ENCODE measurements at places on chromosomes 2 and 18.

DNA sequence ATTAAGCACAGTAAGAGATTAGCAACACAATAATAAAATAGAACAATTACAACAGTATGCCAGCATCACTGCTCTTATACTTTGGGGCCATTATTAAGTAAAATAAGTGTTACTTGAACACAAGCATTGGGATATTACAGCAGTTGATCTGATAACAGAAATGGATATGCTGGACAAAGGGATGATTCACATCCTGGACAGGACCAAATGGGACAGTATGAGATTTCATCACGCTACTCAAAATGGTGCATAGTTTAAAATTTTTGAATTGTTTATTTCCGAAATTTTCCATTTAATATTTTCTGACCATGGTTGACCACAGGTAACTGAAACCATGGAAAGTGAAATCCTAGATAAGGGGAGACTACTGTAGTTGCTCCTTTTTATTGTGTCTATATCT, 138.2 kb downstream of the UBR3 start:
- H3K4me3 ChIP-seq, result no peak overlapping the region
- H3K4me1 ChIP-seq, result peaks cover 49% of the 10 kb centered on the region
- H3K27ac ChIP-seq, result peak overlapping the region; percentile 52

DNA sequence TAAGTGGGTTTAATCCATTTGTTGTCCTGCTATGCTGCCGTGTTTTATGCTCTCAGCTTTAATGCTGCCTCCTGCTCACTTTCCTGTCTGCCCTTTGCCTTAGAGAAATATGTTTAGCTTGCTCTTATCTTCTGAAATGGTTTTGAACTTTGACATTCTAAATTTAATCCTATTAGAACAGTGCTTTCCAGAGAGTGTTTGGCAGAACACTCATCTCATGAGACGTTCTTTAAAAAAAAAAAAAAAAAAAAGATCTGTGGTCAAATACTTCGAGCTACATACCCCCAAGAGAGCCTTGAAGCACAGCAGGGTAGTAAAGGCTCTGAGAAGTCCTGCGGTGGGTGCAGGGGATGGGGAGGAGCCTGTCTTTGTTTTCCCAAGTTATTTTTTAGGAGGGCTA, 161.3 kb downstream of the SPP2 start:
- no peak overlapping the region for H3K27ac ChIP-seq
- H3K4me1 ChIP-seq, result no peaks in the 10 kb centered on the region
- H3K4me3 ChIP-seq, result no peak overlapping the region
- H3K27me3 ChIP-seq, result peaks cover 21% of the 10 kb centered on the region
- DNase-seq, result no peak

DNA sequence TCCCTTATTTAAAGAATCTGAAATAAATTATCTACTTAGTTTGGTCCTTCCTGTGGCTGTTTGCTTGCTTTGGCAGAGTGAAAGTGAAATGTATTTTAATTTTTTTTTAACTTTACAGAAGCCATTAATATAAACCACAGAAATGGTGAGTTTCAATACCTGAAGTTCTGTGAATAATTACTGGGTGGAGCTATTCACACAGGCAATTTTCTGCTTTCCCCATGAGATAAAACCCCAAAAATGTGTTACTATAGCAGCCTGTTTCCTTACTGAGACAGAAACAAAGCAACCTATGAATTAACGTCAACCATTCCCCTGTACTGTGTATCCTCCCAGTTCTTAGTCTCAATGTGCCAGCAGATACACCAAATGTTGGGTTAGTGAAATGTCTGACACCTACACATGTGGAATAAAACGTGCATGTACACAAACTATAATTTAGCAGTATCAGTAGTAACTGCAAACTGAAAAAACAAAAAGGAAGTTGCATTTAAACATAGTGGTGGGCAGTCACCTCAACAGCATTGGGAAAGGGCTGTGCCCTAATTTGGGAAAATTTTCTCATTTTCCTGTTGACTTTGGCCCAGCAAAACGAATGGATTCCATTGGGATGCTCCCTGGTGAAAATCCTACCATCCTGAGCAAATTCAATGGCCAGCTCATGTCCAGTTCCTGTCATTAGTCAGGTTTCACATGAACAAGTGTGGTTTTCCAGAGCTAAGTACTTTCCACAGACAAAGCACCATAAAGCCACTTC, 73.1 kb upstream of the RMDN2 start:
- no peak overlapping the region for H3K4me3 ChIP-seq
- no peaks in the 10 kb centered on the region for H3K36me3 ChIP-seq
- no peaks in the 10 kb centered on the region for H3K27me3 ChIP-seq
- no peak for DNase-seq

DNA sequence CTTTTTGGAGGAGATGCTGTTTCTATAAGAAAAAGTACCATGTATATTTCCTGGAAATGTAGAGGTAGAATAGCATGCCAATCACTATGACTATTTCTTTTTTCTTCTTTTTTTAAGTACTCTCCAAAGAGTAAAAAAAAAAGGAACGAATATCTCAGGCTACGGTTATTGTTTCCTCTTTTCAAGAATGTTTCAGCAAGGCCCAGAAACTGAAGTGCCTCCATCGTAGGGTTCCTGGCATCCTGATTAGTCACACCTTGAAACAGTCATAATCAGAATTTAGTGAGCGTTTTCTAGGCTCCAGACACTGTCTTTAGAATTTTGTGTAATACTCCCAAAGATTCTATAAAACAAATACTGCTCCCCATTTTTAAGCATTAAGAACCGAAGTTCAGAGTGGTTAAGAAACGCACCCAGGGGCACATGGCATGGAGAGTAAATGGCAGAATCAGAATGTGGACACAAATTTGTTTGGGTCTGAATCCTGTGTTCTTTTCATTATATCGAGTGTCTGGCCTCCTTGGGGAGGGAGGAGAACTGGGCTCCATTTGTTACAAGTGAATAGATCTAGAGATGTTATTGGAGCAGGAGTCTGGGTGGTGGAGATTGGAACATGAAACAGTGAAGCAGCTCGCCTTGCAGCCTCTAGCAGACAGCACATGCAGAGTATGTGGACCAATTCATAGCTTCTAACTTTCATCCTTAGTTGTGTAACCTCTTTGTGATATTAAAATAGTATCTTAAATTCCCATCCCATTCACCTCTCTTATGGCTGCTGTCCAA, 26.7 kb downstream of the ZEB2 start:
- no peak overlapping the region for H3K27ac ChIP-seq
- H3K4me3 ChIP-seq, result no peak overlapping the region
- no peaks in the 10 kb centered on the region for H3K27me3 ChIP-seq

GRCh38 chr2:60070736-60071489, 482.5 kb downstream of the BCL11A start:
- no peak for DNase-seq
- H3K36me3 ChIP-seq, result no peaks in the 10 kb centered on the region
- H3K27me3 ChIP-seq, result no peaks in the 10 kb centered on the region
- H3K4me3 ChIP-seq, result no peak overlapping the region
- no peak overlapping the region for H3K27ac ChIP-seq

DNA sequence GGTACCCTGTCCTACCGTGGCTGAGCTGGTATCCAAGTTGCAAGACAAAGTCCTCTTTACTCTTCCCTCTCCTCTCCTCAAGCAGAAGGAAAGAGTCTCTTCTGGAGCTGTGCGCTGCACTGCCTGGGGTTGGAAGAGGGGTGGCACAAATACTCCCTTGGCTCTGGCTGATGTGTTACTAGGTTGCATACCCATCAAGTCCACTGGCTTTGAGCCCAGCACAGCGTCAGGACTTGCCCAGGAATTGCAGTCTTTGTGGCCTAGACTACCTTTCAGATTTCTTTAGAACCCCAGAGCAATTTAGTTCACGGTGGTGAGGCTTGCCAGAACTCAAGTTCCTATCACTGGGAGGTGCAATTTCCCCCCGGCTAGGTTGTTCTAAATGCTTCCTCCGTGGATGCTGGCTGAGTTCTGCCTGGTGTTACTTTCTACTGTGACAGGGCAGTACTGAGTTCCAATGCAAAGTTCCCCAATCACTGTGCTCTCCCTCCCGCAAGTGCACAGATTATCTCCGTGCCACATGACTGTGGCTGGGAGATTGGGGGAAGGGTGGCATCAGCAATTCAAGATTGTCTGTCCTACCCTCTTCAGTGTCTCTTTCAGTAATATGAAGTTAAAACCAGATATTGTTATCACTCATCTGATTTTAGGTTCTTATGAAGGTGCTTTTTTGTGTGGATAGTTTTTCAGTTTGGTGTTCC, 13.4 kb downstream of the MYO3B start:
- H3K27me3 ChIP-seq, result peaks cover 1% of the 10 kb centered on the region
- no peak overlapping the region for H3K4me3 ChIP-seq
- H3K27ac ChIP-seq, result no peak overlapping the region
- DNase-seq, result no peak
- H3K36me3 ChIP-seq, result no peaks in the 10 kb centered on the region

DNA sequence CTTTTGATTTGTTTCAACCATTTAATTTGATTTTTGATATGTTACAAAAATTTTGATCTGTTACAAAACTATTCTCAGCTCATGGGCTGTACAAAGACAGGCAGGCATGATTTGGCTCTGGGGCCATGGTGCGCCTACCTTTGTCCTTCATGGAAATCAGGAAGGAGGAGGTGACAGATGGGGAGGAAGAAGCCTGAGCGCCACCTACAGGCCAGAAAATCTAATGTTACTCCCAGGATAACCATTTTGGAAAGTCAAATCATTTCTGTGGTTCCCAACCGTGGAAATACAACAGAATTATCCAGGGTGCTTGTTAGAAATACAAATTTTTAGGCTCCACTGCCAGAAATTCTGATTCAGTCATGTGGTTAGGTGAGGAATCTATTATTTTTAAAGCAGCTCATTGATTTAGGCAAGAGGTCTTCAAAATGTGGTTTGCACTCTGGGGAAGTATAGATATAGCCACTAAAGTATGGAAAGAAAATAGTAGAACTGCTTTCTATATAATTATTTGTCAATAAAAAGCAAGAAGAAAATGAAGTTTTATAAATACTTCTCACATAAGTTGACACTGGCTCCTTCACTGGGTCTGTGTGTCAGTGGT, 93.9 kb downstream of the EVA1A start:
- H3K27ac ChIP-seq, result no peak overlapping the region
- H3K4me1 ChIP-seq, result peaks cover 36% of the 10 kb centered on the region
- no peak overlapping the region for H3K4me3 ChIP-seq
- H3K36me3 ChIP-seq, result no peaks in the 10 kb centered on the region
- peak; percentile 25 for DNase-seq

GRCh38 chr2:62089658-62090057, 106.3 kb upstream of the B3GNT2 start:
- no peaks in the 10 kb centered on the region for H3K36me3 ChIP-seq
- H3K27ac ChIP-seq, result no peak overlapping the region
- no peaks in the 10 kb centered on the region for H3K4me1 ChIP-seq
- DNase-seq, result no peak
- no peaks in the 10 kb centered on the region for H3K27me3 ChIP-seq

DNA sequence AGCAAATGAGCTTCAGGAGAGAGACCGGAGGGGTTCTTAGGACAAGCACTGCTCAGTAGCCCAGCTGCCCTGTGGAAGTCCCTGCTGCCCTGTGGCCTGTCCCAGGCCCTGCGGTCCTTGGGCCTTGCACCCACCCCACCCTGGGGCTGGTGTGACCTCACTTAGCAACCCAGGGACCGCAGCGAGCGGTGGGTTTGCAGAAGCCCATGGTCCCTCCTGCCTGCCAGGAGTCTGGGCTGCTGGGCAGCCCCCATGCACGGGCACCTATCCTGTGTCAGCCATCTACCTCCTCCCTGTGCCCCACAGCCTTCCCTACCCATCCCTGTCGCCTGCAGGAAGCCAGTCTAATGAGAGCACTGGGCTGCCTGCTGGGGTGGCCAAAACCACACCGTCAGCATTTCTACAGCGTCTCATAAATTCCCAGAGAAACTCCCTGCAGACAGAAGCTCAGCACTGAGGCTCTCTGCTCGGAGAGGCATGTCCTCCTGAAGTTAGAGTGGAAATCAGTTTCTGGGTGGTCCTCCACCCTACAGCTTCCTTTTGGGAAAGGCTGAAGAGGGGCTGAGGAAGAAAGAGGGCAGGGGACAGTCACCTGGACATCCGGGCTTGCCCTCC, 231.1 kb upstream of the HS6ST1 start:
- no peak overlapping the region for H3K27ac ChIP-seq
- no peaks in the 10 kb centered on the region for H3K36me3 ChIP-seq
- no peak overlapping the region for H3K4me3 ChIP-seq
- H3K4me1 ChIP-seq, result no peaks in the 10 kb centered on the region
- H3K27me3 ChIP-seq, result peaks cover 5% of the 10 kb centered on the region

- DNase-seq, result no peak
- H3K27me3 ChIP-seq, result no peaks in the 10 kb centered on the region
- H3K4me1 ChIP-seq, result no peaks in the 10 kb centered on the region
- no peaks in the 10 kb centered on the region for H3K36me3 ChIP-seq
These were observed 14.8 kb downstream of the B4GALT6 start for GRCh38 chr18:31669541-31669940.

DNA sequence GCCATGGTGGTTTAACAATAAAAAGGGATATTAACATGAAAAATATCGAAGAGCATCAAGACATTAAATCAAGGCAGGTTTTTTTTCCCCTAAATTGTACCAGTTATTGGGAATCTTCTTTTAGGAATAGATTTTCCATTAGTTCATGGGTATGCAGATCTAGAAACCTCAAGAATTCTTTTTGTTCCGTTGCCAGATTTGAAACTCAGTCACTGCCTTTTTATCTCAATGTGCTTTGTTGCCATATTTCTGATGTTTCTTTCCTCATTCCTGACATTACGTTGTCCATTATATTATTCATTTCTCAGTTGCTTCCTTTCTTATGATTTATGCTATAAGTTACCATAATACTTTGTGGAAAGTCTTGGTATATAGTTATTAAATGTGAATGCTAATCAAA, 162.2 kb downstream of the CD226 start:
- no peaks in the 10 kb centered on the region for H3K27me3 ChIP-seq
- no peak for DNase-seq
- no peaks in the 10 kb centered on the region for H3K36me3 ChIP-seq
- peaks cover 7% of the 10 kb centered on the region for H3K4me1 ChIP-seq
- H3K4me3 ChIP-seq, result no peak overlapping the region

DNA sequence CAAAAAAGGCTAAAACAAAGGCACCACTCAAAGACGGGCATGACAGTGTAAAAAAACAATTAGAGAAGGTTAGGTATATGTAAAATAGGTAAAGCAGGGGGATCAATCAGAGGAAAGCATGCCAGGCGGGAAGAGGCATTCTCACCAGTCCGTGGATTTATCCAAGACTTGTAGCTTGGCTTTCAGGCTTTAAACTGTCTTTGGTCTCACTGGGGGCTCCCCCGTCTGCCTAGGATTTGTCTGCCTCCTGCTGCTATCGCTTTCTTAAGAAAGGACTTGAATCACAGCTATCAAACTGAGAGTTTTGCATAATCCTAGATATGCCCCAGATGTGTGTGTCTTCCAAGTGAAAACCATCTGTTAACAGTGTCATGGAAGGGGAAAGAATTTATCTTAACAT, 11.1 kb upstream of the GORASP2 start:
- no peak overlapping the region for H3K4me3 ChIP-seq
- no peaks in the 10 kb centered on the region for H3K4me1 ChIP-seq
- H3K27ac ChIP-seq, result no peak overlapping the region
- peaks cover 25% of the 10 kb centered on the region for H3K36me3 ChIP-seq

GRCh38 chr2:24009680-24010476, at the start of gene MFSD2B:
MFSD2B (plus strand) TSS chr2:24010085; CDS start chr2:24010097, 12 bp downstream.
- H3K27me3 ChIP-seq, result peaks cover 4% of the 10 kb centered on the region
- DNase-seq, result no peak
- peak within 1 kb of the TSS; percentile 34 for H3K4me3 ChIP-seq
- peaks cover 12% of the 10 kb centered on the region for H3K4me1 ChIP-seq

- H3K36me3 ChIP-seq, result no peaks in the 10 kb centered on the region
- H3K27me3 ChIP-seq, result peaks cover 13% of the 10 kb centered on the region
- peak overlapping the region; percentile 48 for H3K4me3 ChIP-seq
- H3K27ac ChIP-seq, result peak overlapping the region; percentile 44
- H3K4me1 ChIP-seq, result peaks cover 14% of the 10 kb centered on the region
- no peak for DNase-seq
These were observed 250.6 kb downstream of the EIPR1 start for GRCh38 chr2:3126911-3127621.
